ENCODE measurements at places on chromosomes 11 and 22. TPM values are rescaled to one million over a fixed set of nuclear protein-coding genes. Genes with fewer than 3 reads are reported as not detected.
A peak's percentile ranks its signal among the peaks of the same experiment; 100 is the strongest.

DNA sequence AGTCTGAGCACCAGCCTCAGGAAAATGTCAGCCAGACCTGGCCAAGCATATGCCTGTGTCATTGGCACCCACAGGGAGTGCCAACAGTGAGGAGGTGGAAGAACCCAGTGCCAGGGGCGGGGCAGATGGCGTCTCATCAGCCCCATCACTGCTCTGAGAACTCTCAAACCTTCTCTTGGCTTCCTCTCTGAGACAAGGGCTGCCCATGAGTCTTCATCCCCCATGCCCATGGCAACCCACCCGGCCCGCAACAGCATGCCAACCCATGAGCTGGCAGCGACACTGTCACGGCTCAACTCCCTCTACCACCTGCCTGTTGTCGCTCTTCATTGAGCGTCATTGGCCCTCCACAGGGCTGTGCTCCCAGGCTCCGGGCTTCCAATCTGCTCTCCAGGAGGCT, 340.5 kb downstream of the BUD13 start:
- no peaks in the 10 kb centered on the region for H3K36me3 ChIP-seq
- no peaks in the 10 kb centered on the region for H3K27me3 ChIP-seq
- H3K4me3 ChIP-seq: no peak overlapping the region
- no peak overlapping the region for H3K27ac ChIP-seq
- DNase-seq: no peak
- no peaks in the 10 kb centered on the region for H3K4me1 ChIP-seq

- H3K4me3 ChIP-seq: no peak overlapping the region
- no peak for DNase-seq
- no peaks in the 10 kb centered on the region for H3K36me3 ChIP-seq
- H3K27me3 ChIP-seq: no peaks in the 10 kb centered on the region
- peaks cover 14% of the 10 kb centered on the region for H3K4me1 ChIP-seq
Measured at GRCh38 chr11:61080526-61080925, 21.8 kb upstream of the CD5 start.

DNA sequence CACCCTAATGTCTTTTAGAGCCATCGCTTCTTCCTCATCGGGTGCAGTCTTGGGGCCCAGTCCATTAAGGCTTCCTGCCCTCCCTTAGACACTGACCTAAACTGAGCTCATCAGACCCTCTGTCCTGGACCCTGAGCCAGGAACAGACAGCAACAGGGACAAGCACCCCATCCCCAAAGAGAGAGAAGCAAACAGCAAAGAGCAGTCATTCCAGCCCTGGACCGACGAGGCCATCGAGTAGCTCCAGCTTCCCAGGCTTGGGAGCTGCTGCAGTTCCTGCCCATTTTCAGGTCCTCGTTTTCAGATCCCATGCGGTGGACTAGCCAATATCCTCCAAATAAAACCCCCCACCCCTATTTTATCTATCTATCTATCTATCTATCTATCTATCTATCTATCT, 25.8 kb upstream of the CACNG2 start:
- no peaks in the 10 kb centered on the region for H3K4me1 ChIP-seq
- H3K4me3 ChIP-seq: no peak overlapping the region
- H3K27me3 ChIP-seq: peaks cover 28% of the 10 kb centered on the region
- H3K27ac ChIP-seq: no peak overlapping the region

HIRA gene
- 29.3 TPM for total RNA-seq

DNA sequence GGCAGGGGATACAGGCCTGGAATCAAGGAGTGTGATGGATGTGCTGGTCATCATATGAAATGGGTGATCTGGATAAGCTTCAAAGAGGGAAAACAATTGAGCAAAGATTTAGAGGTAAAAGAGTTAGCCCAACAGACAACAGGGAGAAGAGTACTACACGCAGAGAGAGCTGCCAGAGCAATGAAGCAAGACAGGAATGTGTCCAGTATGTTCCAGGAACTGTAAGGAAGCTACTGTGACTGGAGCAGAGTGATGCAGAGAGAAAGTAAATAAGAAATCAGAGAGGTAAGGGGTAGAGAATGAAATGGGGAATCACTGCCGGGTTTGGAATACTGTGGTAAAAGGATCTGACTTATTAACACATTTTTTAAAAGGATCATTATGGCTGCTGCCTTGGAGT, 255.1 kb downstream of the DCDC1 start:
- no peak overlapping the region for H3K27ac ChIP-seq
- H3K4me1 ChIP-seq: no peaks in the 10 kb centered on the region

GRCh38 chr11:14638561-14638960, 5.0 kb upstream of the PDE3B start:
- peak; percentile 16 for DNase-seq
- H3K36me3 ChIP-seq: no peaks in the 10 kb centered on the region
- peak overlapping the region; percentile 43 for H3K27ac ChIP-seq
- no peak overlapping the region for H3K4me3 ChIP-seq

TPBGL gene
- total RNA-seq: not detected

DNA sequence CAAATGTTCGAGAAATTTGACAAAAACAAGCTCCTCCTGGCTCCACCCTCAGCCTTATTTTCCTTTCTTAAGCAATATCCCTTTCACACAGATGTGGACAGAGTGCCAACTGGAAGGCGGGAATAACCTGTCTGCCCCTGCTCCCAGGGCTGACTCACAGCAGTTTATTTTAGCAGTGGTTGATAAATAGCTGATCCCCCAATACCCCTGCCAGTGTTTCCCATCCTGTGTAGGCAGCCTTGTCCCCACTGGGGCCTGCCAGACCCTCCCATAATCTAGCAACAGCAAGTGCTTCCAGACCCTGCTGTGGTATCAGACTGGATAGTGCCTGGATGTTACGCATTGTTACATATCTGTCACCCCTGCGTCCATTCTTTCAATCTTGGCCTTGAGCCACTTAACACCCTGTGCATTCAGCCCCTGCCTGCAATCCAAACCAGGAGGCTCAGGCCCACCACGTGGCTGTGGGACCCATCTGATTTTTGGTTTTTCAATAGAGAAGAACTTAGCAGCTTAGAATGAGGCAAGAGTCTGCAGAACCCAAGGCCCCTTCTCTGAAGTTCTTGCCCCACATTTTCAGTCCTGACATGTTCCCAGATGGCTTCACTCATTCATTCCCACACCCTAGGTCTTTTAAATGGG, 53.7 kb downstream of the PARVA start:
- H3K4me3 ChIP-seq: no peak overlapping the region
- H3K4me1 ChIP-seq: peaks cover 63% of the 10 kb centered on the region
- DNase-seq: peak; percentile 74
- H3K27me3 ChIP-seq: no peaks in the 10 kb centered on the region
- H3K36me3 ChIP-seq: no peaks in the 10 kb centered on the region

WT1 gene
- 3.0 TPM for total RNA-seq

GRCh38 chr11:63719987-63720386, 38.7 kb downstream of the RTN3 start:
- H3K27me3 ChIP-seq: no peaks in the 10 kb centered on the region
- H3K4me3 ChIP-seq: no peak overlapping the region
- no peak overlapping the region for H3K27ac ChIP-seq
- no peaks in the 10 kb centered on the region for H3K36me3 ChIP-seq
- H3K4me1 ChIP-seq: no peaks in the 10 kb centered on the region

DNA sequence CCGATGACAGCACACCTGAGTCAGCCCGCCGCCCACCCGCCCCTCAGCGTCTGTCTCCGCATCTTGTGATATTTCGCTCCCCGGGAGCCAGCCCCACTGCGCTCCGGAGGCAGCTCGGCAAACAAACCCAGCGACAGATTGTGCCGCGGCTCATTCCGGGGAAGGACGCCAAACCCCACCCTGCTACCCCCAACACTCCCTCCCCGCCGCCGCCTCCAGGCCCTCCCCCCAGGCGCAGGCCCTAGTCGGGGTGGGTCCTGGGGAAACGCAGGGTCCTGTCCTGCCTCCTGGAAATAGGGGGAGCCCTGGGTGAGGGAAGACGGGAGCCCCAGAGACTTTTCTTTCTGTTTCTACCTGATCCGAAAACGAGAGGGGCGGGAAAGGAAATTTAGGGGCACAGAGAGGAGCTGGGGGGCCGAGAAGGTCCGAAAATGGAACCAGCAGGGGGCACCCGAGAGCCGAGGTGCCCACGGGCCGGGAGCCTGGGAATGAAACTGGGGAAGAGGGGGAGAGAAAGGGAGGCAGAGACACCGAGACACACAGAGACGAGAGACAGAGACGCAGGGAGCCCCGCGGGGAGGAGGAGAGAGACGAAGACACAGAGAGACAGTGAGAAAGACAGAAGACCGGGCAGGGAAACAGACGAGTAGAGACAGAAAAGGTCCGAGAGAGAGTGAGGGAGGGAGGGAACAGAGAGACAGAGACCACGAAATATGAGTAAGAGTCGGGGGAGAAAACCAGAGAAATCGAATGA, 1.7 kb upstream of the RTN4RL2 start:
- H3K4me1 ChIP-seq: peaks cover 42% of the 10 kb centered on the region
- peaks cover 52% of the 10 kb centered on the region for H3K27me3 ChIP-seq
- peak; percentile 56 for DNase-seq
- peak overlapping the region; percentile 51 for H3K4me3 ChIP-seq
- H3K36me3 ChIP-seq: no peaks in the 10 kb centered on the region
- H3K27ac ChIP-seq: no peak overlapping the region

DNA sequence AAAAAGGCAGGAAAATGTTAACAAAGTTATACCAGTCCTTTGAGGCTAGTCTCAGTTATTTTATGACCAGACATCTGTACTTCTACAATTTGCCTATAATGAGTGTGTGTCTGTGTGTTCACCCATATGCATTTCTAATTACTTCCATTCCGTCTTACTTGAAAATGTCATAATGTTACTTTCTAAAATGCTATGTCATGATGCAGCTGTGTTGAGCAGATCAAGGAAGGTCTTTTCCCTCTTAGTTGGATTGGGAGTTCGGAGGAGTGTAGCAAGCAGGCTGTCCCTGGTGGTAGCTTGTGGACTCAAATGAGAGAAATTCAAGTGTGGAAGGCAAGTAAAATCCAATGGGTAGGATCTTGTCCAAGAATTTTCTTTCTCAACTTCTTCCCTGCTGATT, 3.0 kb downstream of the SNX19 start:
- H3K4me3 ChIP-seq: no peak overlapping the region
- no peaks in the 10 kb centered on the region for H3K27me3 ChIP-seq
- no peaks in the 10 kb centered on the region for H3K36me3 ChIP-seq
- no peak overlapping the region for H3K27ac ChIP-seq

DNA sequence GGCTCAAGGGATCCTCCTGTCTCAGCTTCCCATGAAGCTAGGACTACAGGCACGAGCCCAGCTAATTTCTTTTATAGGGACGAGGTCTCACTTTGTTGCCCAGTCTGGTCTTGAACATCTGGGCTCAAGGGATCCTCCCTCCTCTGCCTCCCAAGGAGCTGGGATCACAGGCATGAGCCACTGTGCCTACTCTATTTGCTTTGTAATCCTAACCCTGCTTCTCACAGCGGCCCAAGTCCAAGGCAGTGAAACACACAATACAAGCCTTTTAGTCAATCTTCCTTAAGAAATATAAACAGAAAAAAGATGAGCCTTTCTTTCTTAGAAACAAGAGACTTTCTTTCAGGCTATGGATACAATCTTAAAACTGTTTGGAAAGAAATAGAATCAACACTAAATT, 115.2 kb upstream of the SORL1-AS1 start:
- no peak overlapping the region for H3K27ac ChIP-seq
- DNase-seq: no peak
- no peaks in the 10 kb centered on the region for H3K27me3 ChIP-seq
- H3K4me1 ChIP-seq: no peaks in the 10 kb centered on the region

GRCh38 chr22:36966851-36967540, 52.3 kb downstream of the TST start:
- DNase-seq: no peak
- no peak overlapping the region for H3K4me3 ChIP-seq
- no peaks in the 10 kb centered on the region for H3K27me3 ChIP-seq
- peaks cover 4% of the 10 kb centered on the region for H3K4me1 ChIP-seq
- no peak overlapping the region for H3K27ac ChIP-seq

GRCh38 chr22:23404689-23405365, 175.3 kb downstream of the IGLL1 start:
- H3K27me3 ChIP-seq: peaks cover 13% of the 10 kb centered on the region
- no peaks in the 10 kb centered on the region for H3K4me1 ChIP-seq
- no peak for DNase-seq
- no peak overlapping the region for H3K4me3 ChIP-seq

DNA sequence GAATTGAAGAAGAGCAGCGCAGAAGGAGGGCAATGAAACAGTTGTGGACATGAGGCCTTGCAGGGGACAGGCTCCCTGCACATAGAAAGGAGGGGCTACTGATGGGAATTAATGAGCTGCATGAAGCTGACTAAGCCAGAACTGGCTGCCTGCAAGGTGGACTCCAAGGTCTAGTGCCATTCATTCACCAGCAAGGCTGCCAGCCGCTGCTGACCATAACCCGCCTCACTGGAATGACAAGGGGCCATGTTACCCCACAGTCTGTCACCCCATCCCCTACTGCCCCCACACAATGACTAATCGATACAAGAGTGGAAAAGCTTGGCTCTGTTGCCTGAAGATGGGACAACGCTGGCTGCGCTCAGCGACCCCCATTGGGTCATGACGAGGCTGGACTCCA, 44.6 kb downstream of the SPATA19 start:
- no peaks in the 10 kb centered on the region for H3K36me3 ChIP-seq
- H3K4me3 ChIP-seq: no peak overlapping the region
- H3K4me1 ChIP-seq: no peaks in the 10 kb centered on the region
- no peak for DNase-seq
- H3K27me3 ChIP-seq: no peaks in the 10 kb centered on the region

DNA sequence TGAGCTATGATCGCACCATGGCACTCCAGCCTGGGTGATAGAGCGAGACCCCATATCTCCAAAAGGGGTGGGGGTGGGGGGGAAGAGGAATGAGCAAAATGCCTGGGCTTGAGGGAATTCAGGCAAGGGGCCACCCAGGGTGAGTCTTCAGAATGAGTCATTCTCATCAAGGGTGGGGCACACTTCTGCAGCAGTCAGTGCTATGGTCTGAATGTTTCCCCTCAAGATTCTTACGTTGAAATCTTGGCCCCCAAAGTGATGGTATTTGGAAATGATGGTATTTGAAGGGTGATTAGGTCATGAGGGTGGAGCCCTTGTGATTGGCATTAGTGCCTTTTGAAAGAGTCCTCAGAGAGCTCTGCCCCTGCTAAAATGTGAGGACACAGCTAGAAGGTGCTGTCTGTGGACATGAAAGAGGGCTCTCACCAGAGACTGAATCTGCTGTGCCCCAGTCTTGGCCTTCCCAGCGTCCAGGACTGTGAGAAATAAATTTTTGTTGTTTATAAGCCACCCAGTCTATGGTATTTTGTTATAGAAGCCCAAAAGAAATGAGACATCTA, 86.4 kb upstream of the THY1 start:
- no peaks in the 10 kb centered on the region for H3K4me1 ChIP-seq
- no peak overlapping the region for H3K4me3 ChIP-seq
- H3K27me3 ChIP-seq: peaks cover 16% of the 10 kb centered on the region
- H3K36me3 ChIP-seq: no peaks in the 10 kb centered on the region
- no peak overlapping the region for H3K27ac ChIP-seq
- no peak for DNase-seq

GRCh38 chr11:66337103-66337899, 1.1 kb upstream of the RIN1 start:
- H3K36me3 ChIP-seq: no peaks in the 10 kb centered on the region
- H3K4me3 ChIP-seq: no peak overlapping the region
- H3K4me1 ChIP-seq: peaks cover 21% of the 10 kb centered on the region
- H3K27me3 ChIP-seq: no peaks in the 10 kb centered on the region

- H3K36me3 ChIP-seq: no peaks in the 10 kb centered on the region
- peak; percentile 50 for DNase-seq
- H3K4me3 ChIP-seq: peak overlapping the region; percentile 20
- peaks cover 42% of the 10 kb centered on the region for H3K4me1 ChIP-seq
- no peaks in the 10 kb centered on the region for H3K27me3 ChIP-seq
Measured at GRCh38 chr11:63919267-63920125, 2.5 kb upstream of the RCOR2 start.

GRCh38 chr11:18321578-18321968, 367 bp downstream of the HPS5 start:
- H3K4me3 ChIP-seq: peak overlapping the region; percentile 90
- peak overlapping the region; percentile 97 for H3K27ac ChIP-seq
- H3K36me3 ChIP-seq: no peaks in the 10 kb centered on the region

GRCh38 chr22:17493419-17493981, 69.8 kb upstream of the SLC25A18 start:
- DNase-seq: no peak
- no peaks in the 10 kb centered on the region for H3K4me1 ChIP-seq
- no peaks in the 10 kb centered on the region for H3K36me3 ChIP-seq
- H3K27me3 ChIP-seq: no peaks in the 10 kb centered on the region
- H3K27ac ChIP-seq: no peak overlapping the region

Measured in transverse colon (tissue), 4 donors.